ENCODE measurements at places on chromosomes 7 and 10.

GRCh38 chr10:31317652-31318381 is 1.2 kb upstream of the ZEB1 start:
- no peak for DNase-seq

GRCh38 chr10:28291881-28292297 is 11.0 kb downstream of the MPP7 start:
- DNase-seq, result peak; percentile 27

- no peak for DNase-seq
These were observed 227.2 kb upstream of the PITRM1 start for GRCh38 chr10:3399756-3400155.

GRCh38 chr7:191105-191980 is 1.0 kb upstream of the FAM20C start:
- peak; percentile 67 for DNase-seq

- no peak for DNase-seq
These were observed 58.5 kb downstream of the CPED1 start for GRCh38 chr7:121046893-121047468.

- DNase-seq, result no peak
These were observed 36.8 kb downstream of the MARCHF5 start for GRCh38 chr10:92327445-92328433.

- DNase-seq, result no peak
These were observed 89.9 kb downstream of the ZNF277 start for GRCh38 chr7:112296432-112296831.

DNA sequence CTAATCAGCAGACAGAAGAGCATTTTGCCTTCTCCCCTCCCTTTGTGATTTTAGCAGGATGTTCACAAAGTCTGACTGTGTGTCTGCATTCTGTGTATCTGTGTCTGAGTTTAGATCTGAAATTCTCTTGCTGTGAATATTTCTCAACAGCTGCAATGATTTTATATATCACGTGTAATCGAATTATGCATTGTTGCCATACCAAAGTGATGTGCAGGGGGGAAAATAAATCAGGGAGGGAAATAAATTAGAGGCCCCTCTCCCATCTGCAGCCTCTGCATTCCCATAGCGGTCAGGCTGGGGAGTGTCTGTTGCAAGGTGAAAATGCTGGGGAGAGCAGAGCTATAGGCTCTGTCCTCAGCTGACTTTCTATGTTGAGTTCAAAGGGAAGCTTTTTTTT is 209.0 kb downstream of the LRMDA start:
- DNase-seq, result no peak

DNA sequence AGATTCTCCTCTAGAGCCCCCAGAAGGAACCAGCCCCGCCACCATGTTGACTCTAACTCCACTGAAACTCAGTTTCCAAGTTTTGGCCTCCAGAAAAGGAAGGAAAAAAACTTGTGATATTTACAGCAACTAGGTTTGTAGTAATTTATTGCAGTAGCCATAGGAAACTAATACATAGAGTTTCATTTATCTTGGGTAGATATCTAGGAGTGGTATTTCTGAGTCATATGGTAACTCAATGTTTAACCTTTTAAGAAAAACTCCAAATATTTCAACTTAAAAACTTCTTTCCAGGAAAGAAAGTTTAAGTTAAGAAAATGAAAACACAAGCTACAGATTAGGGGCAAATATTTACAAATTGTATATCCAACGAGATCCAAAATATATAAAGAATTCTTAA is 576.7 kb downstream of the KCNMA1 start:
- no peak for DNase-seq

GRCh38 chr10:89217057-89217990 is 10.2 kb upstream of the CH25H start:
- no peak for DNase-seq

DNA sequence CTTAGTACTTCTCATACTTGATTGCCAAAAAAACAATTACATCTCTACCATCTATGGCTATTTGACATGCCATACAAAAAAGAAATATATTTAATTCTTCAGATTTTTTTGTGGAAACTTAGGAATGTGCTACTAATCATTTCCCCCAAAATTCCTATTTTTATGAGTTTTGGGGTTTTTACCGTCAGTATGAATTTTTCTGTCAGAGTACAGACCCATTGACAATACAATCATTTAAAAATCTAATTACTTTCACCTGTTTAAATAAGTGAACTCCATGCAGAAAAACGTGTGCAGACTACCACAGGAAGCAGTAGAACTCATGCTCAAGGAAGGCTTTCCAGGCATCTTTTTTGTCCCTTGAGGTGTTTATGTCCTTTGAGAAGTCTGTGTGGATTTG is 48.8 kb upstream of the FOXP2 start:
- DNase-seq, result no peak

- no peak for DNase-seq
These were observed 542.6 kb upstream of the LRRN3 start for GRCh38 chr7:110548372-110548771.

GRCh38 chr7:129804890-129805719 is 147.7 kb downstream of the UBE2H start:
- no peak for DNase-seq

GRCh38 chr7:44967571-44968446 is 11.0 kb downstream of the MYO1G start:
- no peak for DNase-seq

- no peak for DNase-seq
These were observed 35.3 kb downstream of the PCBD1 start for GRCh38 chr10:70853038-70853437.

- no peak for DNase-seq
These were observed 338.4 kb downstream of the GLRX3 start for GRCh38 chr10:130474591-130474990.

GRCh38 chr10:98636921-98637329 is 190.2 kb upstream of the HPS1 start:
- no peak for DNase-seq

DNA sequence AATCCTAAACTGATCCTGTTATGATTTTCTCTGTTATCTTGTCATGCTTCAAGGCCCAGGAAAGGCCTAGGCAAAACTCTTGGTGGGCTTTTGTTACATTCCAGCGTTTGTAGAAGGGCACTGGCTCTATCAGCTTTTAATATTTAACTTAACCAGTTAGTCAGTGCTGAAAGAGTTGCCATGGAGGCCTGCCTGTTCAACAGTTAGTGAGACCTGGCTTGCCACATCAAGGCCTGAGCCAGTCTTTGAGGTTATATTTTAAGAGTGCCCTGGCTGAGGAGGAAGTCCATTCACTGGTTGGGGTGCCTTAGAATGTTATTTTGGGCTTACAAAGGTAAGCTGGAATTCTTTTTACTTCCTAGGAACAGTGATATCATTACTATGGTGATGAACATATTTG is 144.1 kb upstream of the NRG3 start:
- DNase-seq, result no peak

- no peak for DNase-seq
These were observed 8.4 kb upstream of the TEX36 start for GRCh38 chr10:125691160-125691981.

DNA sequence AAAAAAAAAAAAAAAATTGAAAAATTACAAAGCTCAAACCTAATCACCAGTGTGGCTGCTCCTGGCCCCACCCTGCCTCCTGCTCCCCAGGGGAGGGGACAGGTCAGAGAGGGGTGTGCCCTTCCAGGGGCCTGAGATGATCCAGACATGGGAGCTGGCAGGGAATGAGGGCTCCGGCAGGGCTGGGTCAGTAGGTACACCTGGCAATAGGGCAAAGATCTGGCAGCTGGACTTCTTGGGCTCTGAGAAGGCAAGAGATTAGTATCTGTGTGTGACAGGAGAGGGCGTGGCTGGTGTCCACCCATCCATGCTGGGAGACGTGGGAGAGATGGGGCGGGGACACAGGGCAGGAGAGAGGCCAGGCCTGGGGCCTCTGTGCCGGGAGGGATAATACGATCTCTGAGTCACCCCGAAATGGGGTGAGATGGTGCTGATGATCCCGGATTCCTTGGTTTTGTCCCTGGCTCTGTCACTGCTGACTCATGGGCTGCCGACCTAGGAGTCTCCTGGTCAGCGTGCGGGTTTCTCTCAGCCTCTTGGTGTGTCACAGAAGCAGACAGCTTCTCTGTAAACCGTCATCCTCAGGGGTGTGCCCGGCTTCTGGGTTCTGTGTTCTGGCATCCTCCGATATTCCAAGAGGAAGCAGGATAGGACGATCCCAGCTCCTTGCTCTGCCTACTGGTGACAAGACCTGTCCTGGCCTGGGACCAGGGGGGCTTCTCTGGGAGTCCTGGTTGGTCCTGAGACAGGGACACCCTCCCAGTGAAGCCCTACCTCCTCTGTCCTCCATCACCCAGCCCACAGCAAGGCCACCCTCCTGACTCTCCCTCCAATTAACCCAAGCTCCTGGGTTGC is 8.2 kb upstream of the CLDN4 start:
- peak; percentile 98 for DNase-seq

DNA sequence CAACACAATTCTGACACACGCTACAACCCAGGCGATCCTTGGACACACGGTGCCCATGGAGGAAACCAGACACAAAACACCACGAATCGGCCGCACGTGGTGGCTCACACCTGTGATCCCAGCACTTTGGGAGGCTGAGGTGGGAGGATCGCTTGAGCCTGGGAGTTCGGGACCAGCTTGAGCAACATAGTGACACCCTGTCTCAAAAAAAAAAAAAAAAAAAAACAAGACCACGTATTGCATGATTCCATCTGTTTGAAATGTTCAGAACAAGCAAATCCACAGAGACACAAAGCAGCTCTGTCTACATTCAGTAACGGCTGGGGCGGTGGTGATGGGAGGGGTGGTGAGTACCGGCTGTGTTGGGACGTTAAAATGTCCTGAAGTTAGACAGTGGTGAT is 25.2 kb downstream of the ADAP1 start:
- no peak for DNase-seq

DNA sequence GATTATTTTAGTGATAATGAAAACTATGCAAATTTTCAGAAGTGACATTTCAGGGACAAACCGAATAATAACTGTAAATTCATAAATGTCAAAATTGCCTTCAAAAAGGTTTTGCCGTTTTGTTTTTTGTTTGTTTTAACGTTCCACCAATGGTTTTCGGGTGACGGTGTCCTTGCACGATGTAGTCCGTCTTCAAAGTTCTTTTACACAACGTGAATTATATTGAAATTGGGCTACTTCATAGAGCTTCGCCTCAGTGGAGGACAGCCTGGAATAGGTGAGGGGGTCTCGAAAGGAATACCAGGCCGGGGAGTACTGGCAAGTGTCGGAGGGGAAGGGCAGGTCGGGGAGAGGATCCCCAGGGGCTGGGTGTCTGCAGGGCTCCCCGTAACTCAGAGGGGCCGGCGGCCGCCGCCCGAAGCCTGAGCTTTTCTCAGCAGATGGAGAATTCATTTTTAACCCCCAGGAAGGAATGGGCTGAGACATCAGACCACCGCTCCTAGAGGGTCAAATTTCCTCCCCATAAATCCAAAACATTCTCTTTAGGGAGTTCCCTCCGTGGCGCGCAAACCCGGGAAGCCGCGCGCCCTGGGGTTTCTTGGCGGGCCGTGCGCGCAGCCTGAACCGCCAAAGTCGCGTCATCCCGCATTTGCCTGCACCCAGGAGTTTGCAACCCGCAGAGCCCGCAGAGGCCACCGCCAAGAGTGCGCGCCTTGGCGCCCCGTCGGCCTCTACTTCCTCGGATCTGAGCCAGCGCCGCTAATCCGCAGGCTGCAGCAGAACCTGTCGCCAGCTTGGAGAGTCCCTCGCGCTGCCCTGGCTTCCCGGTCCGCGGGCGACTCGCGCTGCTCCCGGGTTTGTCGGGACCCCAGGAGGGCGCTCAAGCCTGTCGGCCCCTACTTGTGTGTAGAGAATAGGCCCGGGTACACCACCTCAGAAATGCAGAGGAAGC is 17.3 kb upstream of the EVX1 start:
- DNase-seq, result no peak

- DNase-seq, result no peak
These were observed 28.6 kb downstream of the LSMEM1 start for GRCh38 chr7:112509402-112509801.

DNA sequence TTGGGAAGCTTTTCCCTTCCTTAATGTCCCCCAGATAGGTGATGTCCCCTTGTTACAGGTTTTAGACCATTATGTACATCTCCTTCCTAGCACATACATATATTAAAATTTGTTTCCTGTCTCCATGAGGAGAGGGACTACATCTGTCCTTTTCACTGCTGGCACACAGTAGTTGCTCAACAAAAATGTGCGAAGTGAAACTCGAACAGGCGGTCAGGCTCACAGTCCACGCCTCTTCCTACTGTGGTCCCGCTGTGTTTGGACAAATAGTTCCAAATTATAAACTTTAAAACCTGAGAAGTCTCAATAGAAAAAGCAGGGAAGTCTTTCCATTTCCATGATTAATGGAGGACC is 1.2 kb upstream of the HHEX start:
- no peak for DNase-seq

DNA sequence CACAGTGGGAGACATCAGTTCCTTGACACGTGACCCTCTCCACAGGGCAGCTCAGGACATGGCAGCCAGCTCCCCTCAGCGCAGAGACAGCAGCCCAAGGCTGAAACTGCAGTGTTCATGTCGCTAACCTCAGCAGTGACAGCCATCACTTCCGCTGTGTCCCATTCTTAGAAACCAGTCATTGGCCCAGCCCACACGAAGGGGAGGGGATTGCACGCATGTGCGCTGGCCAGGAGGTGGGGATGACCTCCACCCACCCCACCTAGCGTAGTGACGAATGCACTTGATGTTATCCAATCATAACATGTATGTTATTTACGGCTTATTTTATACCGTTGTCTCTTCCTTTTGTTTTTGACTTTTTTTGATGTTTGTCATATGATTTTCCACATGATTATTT is 36.9 kb upstream of the EGFR start:
- DNase-seq, result no peak

- no peak for DNase-seq
These were observed 149.5 kb upstream of the PHF14 start for GRCh38 chr7:10824154-10824553.

- no peak for DNase-seq
These were observed 606.2 kb downstream of the PCDH15 start for GRCh38 chr10:54194806-54195205.

- no peak for DNase-seq
These were observed 11.5 kb upstream of the NT5C2 start for GRCh38 chr10:103204353-103205255.

DNA sequence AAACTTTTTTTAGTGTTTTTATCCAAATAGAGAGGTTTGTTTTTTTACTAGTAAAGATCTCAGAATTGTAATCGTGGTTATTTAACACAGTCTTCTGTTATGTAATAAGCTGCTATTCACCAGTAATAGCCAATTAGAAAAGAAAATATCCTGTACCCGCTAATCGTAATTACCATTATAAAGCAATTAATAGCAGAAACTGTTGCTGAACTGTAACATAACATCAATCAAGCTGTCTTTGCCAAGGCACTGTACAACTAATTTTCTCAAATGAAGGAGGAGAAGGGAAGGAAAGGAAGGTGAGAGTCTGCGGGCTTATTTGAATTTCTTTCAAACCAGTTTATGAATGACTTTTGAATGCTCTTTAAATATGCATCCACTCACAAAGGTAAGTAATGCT is 9.3 kb downstream of the ZNF277 start:
- DNase-seq, result no peak

- DNase-seq, result no peak
These were observed 7.3 kb upstream of the ZNF777 start for GRCh38 chr7:149468208-149468607.

DNA sequence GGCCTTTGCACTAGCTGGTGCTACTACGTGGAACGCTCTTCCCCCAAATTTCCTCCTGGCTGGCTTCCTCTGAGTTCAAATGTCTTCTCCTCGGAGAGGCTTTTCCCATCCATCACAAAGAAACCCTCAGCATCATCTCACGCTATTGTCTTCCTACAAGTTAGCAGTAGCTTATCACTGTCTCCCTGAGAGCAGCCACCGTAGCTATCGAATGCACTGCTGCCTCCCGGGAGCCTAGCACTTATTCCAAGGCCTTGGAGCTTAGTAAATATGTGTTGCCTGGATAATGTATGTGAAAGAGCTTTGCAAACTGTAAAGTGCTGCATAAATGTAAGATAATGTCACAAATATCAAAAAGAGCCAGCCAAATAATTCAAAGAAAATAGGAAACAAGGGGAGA is 124.4 kb downstream of the KCNMA1 start:
- DNase-seq, result no peak
